NCI-H1417 treated with DMSO at 0.1 percent for 48 hours (cell line): ENCODE measurements at places on chromosomes 13 and 19.

DNA sequence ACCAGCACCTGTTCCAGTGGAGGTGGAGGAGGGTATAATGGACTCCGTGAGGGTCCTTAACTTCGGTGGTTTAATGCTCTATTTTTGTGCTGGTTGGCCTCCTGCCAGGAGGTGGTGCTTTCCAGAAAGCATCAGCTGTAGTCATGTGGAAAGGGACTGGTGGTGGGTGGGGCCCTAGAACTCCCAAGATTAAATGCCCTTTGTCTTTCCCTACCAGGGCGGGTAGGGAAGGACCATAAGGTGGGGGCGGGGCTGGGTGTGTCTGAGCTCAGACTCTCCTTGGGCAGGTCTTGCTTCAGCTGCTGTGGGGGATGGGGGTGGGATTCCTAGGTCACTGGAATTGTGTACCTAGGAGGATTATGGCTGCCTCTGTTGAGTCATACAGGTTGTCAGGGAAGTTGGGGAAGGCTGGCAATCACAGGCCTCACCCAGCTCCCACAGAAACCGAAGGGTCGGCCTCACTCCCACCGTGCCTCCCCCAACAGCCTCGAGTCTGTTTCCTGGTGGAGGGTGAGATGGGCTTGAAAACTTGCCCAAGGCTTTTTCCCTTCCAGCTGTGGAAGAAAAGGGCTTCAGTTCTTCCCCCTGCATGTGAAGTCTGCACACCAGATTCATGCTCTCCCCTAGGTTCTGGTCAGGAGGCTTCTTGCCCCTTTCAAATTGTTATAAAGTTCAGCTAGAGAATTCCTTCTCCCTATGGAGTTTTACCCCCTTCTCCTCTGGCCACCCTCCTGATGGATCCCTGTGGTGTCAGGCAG, 60.3 kb upstream of the CLDN10 start:
- no peak for DNase-seq

DNA sequence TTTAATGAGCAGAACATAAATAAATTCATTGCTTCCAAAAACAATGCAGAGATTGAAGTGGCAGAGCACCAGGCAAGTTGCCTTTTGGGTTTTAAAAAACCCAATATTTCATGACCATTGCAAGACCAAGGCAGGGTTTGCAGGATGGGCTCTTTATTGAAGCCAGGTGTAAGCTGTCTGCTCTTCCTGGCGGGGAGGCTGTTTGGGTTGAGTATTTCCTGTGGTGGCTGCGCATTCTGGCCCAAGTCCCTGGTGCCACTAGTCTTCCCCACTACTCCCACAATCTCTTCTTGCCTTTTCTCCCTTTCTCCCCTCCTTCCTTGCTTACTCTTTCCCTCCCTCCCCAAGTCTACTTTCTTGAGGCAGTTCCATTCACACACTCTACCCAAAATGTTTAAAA, 116.4 kb downstream of the AKAP11 start:
- no peak for DNase-seq

DNA sequence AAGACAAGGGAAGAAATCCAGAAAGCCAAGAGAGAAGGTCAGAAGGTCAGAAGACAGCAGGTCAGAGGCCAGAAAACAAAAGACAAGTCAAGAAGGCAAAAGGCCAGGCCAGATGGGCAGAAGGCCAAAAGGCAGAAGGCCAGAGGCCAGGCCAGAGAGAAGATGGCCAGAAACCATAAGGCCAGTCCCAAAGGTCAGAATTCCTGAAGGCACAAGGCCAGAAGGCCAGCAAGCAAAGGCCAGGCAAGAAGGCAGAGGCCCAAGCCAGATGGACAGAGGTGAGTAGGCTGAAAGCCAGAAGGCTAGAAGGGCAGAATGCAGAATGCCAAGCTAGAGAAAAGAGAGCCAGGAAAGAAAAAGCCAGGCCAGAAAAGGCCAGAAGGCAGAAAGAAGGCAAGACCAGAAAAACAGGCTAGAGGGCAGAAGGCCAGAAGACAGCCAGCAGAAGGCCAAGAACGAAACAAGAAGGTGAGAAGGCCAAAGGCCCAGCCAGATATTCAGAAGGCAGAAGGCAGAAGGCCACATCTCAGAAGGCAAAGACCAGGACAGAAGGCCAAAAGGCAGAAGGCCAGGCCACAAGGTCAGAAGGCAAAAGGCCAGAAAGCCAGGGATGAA, 186.3 kb downstream of the TUBA3C start:
- no peak for DNase-seq

- peak; percentile 46 for DNase-seq
These were observed 575.8 kb downstream of the DACH1 start for GRCh38 chr13:71290963-71291841.

- no peak for DNase-seq
These were observed at the start of gene UBE2L5 for GRCh38 chr13:30422054-30422839. Gene UBE2L5 (plus strand): TSS chr13:30422493. CDS start chr13:30427991, 5,498 bp downstream.

DNA sequence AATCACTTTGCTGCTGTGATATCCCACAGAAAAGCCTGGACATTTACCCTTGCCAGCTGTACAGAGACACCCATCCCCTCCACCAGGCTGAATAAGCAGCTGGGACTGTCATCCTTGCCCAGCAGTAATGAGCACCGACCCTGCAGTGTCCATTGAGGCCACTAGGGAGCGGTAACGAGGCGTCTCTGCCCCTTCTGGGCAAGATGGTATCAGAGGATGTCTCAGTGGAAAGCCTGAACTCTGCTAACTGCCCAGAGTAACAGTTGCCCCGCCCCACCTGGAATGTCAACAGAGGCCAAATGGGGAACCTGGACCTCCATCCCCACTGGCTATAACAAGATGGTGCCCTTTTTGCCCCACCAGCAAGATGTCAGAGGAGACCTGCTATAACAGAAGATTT, 22.8 kb upstream of the CEACAM20 start:
- no peak for DNase-seq

DNA sequence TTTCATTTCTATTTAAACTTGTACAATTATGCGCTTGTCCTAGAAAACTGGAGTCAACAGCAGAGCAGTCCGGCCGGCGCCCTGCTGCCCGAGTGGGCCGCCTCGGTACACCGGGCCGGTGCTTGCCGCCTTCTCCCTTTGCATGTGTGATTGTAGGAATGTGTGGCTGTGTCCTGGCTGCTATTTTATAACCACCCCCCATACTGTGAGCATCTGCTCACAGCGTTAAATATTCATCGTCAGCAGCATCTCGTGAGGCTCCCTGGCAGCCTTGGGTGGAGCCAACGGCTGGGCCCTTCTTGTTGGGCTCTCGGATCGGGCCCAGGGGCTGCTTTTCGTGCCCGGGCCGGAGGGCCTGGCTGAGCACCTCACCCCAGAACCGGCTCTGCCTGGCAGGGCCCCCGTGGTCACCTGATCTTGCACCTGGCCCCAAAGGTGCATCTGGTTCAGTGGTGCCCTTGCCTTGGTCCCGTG, 10.6 kb downstream of the PIAS4 start:
- DNase-seq, result no peak

DNA sequence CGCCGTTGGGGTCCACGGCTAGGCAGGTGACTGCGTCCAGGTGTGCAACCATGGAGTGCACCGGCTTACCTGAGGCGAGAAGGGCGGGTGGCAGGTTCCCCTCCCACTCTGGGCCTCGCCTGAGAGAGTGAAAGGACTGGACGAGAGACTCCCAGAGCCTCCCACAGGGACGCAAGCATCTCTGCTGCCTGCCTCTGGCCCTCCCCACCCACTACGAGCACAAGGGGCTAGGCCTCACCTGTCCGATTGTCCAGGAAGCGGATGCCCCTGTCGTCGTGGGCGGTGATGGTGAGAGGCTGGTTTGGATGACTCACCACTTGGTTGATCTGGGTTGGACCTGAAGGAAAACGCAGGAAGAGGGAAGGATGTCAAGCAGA, 5.1 kb upstream of the PRKD2 start:
- DNase-seq, result no peak

GRCh38 chr19:13026462-13027370, 31.4 kb downstream of the NFIX start:
- peak; percentile 44 for DNase-seq

GRCh38 chr13:108834193-108834592, 204.8 kb downstream of the MYO16 start:
- DNase-seq, result no peak

DNA sequence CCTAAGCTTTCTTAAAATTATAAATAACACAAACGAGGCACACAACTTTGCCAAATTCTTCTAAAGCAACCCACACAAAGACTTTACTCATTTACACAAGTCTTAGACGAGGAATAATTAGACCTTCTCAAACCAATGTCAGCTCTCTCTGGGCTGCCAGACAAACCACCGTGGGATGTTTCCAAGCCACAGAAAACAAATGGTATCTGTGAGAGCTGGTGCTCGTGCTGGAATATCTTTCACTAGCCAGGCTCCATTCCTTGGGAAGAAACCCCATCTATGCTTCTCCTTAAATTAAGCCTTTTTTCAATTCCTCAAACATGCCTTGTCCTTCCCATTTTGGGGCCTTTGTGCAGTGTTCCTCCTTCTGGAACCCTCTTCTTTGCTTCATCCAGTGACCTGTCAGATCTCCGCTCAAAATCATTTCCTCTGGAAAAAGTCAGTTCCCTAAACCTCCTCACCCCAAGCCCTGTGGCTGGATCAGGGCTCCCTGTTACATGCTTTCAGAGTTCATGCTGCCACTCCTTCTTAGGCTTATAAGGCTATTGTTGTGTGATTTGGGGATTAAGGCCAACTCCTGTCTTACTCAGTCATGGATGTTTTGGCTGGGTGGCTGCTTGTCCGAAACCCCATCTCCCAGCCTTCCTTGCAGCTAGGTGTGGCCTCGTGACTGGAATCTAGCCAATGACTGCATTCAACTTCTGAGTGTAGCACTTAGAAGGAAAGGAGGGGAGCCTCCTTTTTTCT, 64.2 kb upstream of the GTF2F2 start:
- no peak for DNase-seq

GRCh38 chr19:2578901-2579677, 103.2 kb downstream of the GADD45B start:
- DNase-seq, result peak; percentile 33

DNA sequence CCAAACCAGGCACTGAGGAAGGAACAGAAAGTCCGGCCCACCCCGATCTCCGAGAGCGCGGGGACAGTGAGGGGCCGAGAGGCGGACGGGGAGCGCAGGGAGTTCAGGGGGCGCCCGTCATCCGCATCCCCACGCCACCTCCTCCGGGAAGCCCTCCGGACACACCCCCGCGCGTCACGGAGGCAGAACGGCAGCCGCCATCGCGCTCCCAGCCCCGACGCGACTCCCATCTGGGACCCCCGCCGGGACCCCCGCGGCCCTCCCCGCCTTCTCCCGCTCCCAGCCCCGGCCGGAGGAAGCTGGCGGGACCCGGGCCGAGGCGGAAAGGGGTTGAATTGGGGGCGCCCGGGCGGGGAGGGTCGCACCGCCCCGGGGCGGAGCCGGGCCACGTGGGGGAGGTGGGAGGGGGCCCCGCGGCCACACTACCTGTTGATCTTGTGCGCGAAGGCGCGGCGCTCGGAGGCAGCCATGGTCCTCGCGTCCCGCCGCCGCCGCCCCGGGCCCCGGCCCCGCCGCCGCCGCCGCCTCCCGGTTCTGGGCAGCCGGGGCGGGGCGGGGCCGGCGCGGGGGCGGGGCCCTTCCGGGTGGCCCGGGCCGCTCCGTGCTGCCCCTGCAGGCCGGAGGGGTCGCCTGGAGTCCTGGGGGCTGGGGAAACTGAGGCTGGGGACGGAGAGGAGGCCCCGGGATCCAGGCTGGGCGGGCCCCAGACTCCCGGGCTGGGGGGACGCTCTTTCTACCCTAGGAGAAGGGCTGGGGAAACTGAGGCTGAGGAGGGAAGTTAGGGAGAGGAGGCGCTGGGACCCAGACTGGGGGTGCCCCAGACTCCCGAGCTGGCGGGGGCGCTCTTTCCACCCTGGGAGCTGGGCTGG, at the start of gene DOCK6:
Gene DOCK6, minus strand, starts transcription at position 554 of the 869 bp plus-strand sequence. Its CDS starts 84 bp downstream, at position 470.
- no peak for DNase-seq

DNA sequence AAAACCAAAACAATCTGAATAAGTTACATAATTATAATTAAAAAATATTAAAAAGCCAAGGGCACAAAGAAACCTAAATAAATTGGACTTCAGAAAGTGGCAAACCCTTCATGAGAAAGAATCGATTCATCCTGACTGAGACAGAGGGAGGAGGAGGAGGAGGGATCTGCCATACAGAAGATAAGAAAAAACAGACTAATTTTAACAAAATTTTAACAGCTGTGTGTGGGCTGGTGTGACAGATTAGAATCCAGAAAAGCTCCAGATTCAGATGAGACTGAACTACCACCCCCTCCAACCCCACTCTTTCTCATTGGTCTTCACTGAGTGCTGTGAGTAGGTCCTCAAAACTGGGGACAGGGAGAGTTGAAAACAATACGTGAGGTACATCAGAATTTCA, 111.5 kb upstream of the HTR2A start:
- DNase-seq, result no peak

GRCh38 chr19:16612636-16613035, 15.4 kb downstream of the MED26 start:
- DNase-seq, result no peak

- no peak for DNase-seq
These were observed 1531.4 kb upstream of the SLC10A2 start for GRCh38 chr13:104597546-104598180.

- no peak for DNase-seq
These were observed 6.3 kb downstream of the REX1BD start for GRCh38 chr19:18594824-18595373.

GRCh38 chr19:27929399-27929798, 1283.6 kb downstream of the UQCRFS1 start:
- no peak for DNase-seq

- DNase-seq, result no peak
These were observed 506 bp upstream of the AP1M1 start for GRCh38 chr19:16197188-16197621.

GRCh38 chr19:50780753-50781435, 9.3 kb upstream of the ACP4 start:
- DNase-seq, result no peak

GRCh38 chr19:2477141-2477710, 1.3 kb downstream of the GADD45B start:
- no peak for DNase-seq

GRCh38 chr13:95123726-95124125, 177.5 kb downstream of the ABCC4 start:
- no peak for DNase-seq

- no peak for DNase-seq
These were observed 11.8 kb downstream of the SOX21 start for GRCh38 chr13:94700536-94700935.

GRCh38 chr13:111620166-111620565, 299.7 kb downstream of the TEX29 start:
- no peak for DNase-seq

GRCh38 chr19:49428547-49429451, 3.6 kb downstream of the GFY start:
- DNase-seq, result no peak

DNA sequence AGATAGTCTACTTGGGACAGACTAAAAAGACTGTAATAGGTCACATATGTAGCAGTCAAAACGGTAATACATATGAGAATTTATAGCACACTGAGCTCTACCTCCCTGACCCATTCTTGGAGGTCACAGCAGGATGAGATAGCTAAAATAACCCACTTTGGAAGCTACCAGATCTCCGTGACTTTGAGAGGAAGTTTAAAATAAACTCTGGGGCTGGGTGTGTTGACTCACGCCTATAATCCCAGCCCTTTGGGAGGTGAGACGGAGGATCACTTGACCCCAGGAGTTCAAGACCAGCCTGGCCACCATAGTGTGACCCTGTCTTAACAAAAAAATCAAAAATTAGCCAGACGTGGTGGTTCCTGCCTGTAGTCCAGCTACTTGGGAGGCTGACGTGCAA, 45.3 kb downstream of the DHRS12 start:
- no peak for DNase-seq
